ENCODE measurements at places on chromosomes 11 and 22.
A peak's percentile ranks its signal among the peaks of the same experiment; 100 is the strongest.

DNA sequence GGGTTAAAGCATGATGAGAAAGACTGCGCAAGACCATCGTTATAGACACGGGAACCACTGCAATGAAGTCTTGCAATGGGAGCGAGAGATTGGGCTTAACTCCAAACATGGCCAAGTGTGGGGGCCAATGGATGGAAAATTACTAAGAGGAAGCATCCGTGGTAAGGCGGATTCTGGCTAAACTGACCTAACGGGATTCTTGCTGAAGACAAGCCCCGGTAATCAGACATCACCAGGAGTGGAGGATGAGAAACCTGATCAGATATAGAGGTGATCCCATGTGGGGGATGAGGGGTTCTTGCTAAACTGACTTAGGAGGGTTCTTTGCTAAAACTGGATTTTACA lies 5.8 kb upstream of the SYNGR1 start:
- DNase-seq, result no peak

- DNase-seq, result no peak
Measured at GRCh38 chr22:39349967-39350726, at the start of gene SYNGR1. Gene SYNGR1 (plus strand): TSS chr22:39349991. CDS start chr22:39350011, 20 bp downstream.

DNA sequence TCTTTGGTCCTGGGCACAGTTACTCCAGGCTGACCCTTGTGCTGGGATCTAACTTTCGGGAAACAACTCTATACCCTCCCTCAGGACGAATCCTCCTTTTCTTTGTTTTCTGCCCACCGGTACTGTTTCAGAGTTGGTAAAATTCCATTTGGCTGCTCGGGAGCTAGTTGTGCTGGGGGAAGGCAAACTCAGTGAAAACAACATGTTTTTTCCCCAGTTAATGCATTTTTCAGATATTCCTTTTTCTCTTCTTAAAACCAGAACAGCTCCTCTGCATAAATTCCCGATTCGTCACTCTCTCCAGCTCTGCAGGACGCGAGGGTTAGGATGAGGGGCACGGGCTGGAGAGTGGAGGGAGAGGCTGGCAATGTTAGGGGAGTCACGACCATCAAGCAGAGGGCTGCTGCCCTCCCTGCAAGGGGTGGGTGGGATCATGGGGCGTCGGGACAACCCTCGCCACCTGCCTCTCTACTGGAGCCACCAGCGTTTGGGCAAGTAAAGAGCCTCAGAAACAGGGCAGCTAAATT lies 31.3 kb downstream of the LRRC10B start:
- DNase-seq, result no peak

GRCh38 chr11:6609502-6610015 lies 2.5 kb downstream of the TAF10 start:
- DNase-seq, result no peak

- no peak for DNase-seq
Measured at GRCh38 chr11:115687934-115688333, 183.7 kb upstream of the CADM1 start.

DNA sequence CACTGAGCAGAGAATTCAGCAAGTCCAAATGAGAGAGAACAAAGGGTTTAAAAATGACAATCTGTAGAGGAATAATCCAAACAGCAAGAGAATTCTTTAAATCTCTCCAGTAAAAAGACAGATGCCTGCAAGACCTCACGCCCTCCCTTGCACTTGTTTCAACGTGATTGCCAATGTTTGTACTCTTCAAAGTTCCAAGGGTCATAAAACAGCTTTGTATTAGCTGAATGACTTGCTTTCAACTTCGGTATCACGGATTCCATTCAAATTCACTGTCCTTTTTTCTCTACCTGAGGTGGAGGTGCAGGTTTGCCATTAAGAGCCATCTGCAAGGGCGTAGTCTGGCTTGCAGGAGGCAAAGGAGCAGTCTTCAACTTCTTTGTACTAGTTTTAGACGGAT lies 41.1 kb upstream of the CHRNA10 start:
- no peak for DNase-seq

DNA sequence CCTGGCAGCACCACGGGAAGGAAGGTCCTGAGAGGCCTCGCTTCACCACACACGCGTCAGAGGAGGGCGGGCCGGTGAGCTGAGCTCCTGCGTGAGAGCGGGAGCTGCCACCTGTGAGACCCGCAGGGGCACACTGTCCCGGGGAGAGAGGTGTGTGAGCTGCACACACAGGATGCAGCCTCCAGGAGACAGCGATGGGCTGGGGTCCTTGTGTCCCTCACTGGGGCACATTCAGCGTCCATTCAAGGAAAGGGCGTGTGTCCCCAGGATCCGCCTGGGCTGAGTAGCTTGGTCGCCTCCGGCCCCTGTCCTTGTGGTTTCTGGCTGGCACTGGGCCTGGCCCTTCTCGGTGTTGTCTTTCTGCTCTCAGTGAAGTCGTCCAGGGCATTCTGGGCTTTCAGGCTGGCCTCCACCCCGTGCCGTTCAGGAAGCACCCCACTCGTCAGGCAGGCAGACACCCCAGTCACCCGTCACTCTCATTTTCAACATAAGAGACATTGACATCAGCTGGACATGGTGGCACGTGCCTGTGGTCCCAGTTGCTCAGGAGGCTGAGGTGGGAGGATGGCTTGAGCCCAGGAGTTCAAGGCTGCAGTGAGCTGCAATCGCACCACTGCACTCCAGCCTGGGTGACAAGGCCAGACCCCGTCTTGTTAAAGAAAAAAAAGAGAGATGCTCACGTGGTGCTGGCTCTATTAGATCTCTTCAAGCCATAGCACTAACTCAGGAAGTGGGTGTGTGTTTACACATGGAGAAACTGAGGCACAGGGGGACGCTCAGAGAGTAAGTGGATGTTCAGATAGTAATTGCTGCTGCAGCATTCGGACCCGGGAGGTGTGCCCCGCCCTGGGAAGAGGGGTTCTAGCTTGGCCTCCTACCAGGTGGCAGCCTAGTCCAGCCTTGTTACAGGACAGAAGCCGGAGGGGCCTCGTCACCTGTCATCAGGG lies 1081.6 kb downstream of the BRD1 start:
- DNase-seq, result no peak

GRCh38 chr11:86675017-86675416 lies 2.6 kb upstream of the ME3 start:
- DNase-seq, result no peak

DNA sequence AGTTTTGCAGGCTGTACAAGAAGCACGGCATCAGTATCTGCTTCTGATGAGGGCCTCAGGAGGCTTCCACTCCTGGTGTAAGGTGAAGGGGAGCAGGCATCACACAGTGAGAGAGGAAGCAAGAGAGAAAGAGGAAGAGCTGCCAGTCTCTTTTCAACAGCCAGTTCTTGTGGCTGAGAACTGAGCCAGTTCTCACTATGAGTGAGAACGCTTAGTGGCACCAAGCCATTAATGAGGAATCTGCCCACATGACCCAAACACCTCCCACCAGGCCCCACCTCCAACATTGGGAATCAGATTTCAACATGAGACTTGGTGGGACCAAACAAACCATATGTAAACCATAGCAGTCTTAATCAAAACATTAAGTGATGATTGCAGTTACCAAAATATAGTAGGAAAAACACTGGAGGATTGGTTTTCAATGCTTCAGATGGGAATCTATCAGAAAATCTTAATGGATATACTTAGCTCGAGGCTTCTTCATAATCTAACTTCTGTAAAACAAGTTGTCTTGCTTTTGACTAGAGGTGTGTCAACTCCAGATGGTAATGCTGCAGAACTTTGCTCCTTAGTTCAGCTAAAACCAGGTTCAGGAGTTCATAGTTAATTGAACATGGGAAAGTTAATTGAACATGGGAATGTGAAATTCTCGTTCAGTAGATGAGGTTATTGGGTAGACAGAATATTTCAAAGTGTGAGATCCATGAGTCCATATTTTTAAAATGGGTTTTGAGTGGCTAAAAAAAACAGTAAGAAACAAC lies 12.2 kb downstream of the FAR1 start:
- no peak for DNase-seq

DNA sequence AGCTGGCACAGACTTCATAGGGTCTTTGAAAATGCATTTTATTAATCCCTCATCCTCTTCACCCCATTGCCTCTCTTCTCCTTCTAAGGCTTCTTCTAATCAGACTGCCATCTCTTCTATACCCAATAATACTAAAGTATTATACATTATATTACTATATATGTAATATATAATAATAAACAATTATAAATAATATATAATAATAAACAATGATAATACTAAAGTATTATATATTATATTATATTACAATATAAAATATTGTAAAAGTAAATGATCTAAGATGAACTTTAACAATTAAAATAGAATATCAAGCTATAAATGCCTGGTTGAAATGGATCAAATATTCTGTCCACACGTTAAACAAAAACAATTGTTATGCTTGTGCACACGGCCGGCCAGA lies 13.0 kb downstream of the SCGB2A1 start:
- DNase-seq, result no peak

DNA sequence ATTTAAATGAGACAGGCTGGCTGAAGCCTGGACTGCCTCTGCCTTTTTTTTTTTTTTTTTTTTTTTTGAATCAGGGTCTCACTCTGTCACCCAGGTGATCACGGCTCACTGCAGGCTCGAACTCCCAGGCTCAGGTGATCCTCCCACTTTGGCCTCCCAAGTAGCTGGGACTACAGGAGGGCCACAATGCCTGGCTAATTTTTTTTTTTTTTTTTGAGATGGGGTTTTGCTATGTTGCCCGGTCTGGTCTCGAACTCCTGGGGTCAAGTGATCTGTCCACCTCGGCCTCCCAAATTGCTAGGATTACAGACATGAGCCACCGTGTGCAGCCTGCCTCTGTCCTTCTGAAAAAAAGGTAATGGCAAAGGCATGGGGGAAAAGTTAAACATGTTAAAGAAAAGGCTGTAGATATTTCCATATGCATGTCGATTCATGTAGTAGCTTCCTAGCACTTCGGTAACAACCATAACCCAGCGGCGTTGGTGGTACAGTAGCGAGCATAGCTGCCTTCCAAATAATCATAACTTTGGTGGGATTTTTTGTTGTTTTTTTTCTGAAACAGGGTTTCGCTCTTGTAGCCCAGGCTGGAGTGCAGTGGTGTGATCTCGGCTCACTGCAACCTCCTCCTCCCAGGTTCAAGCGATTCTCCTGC lies 48.8 kb downstream of the MCHR1 start:
- DNase-seq, result no peak

DNA sequence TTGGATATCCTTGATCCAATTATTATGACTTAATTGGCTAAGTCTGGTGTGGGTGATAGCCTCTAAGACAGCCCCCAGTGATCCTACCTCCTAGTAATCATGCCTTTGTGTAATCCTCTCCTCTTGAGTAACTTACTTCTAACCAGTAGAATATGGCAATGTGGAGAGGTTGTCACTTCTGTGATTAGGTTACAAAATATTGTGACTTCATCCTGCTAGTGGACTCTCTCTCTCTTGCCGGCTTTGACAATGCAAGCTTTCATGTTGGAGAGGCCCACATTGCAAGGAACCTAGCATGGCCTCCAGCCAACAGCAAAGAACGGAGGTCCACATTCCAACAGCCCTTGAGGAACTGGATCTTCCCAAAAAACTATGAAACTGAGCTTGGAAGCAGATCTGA lies 19.5 kb downstream of the YPEL4 start:
- DNase-seq, result no peak

DNA sequence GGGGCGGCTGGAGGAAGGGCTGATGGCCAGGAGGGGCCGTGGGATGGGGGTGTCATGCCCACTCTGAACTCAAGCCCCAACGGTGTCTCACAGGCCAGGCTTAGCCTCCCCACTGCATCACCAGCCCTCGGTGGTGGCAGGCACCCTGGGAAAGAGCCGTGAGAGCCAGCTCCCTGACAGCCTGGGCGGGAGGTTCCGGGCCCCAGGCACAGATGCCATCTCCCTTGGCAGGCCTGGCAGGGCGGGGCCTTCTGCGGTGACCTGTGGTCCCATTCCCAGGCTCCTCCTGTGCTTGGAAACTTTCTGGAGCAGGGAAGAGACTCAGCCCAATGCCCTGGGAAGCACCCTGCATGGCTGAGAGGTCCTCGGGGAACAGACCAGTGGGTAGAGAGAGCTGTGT lies 4.8 kb downstream of the PHLDA2 start:
- no peak for DNase-seq

DNA sequence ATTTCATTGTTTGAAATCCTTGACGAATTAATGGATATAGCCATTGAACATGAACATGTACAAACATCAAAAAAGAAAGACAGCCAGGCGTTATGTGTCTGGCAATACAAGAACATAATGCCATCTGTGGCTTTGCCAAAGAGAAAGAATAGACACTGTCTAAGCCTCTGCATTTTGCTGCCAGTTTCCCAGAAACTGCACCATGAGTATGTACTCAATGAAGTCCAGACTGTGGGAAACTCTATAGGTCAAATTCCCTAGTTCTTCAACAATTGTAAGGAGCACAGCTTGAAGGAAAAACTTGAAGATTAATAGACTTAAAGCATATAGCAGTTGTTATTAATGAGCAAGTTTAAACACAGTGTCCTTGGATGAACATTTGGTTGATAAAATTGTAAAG lies 71.3 kb downstream of the BBOX1 start:
- DNase-seq, result no peak

- no peak for DNase-seq
Measured at GRCh38 chr22:36373258-36373579, 14.5 kb downstream of the MYH9 start.

GRCh38 chr22:36333644-36334043 lies 54.1 kb downstream of the MYH9 start:
- DNase-seq, result no peak

DNA sequence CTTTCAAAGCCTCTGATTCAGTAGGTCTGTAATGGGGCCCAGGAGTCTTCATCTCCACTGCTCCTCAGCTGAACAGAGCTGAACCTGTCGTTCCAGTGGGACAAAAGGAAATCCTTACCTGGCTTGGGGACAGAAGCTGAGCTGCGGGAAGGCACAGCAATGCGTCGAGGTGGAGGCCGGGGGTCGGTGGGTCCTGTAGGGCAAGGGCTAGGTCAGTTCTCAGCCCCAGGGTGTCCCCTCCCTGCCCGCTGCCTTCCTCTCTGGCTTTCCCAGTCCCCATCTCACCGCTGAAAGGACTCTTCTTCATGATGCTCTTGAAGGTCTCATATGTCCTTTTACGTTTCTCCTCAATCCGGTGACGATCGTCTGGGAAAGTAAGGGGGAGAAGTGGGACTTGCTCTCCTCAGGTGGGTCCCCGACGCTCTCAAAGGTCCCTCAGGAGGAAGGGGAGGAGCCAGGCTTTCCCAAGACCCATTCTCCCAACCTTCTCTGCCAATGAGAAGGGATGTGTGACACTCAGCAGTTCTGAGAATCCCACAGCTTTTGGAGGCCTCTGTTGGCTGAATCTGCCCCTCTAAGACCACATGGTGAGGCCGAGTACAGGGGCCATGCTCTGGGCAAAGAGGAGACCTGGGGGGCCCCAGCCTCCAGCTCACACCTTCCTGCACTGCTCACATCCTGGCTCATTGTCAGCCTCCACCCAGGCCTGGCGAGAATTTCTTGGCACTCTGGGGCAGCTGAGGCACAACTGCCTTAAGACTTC lies 7.0 kb downstream of the RELA start:
- no peak for DNase-seq

GRCh38 chr11:8086571-8086970 lies 5.6 kb downstream of the TUB start:
- DNase-seq, result no peak

GRCh38 chr11:46490666-46491065 lies 99.1 kb upstream of the CHRM4 start:
- DNase-seq, result peak; percentile 13

GRCh38 chr11:105767931-105768330 lies 158.1 kb downstream of the GRIA4 start:
- DNase-seq, result no peak

All from kidney glomerular epithelial cell (primary cell).